ENCODE measurements at places on chromosomes 6 and 20.

DNA sequence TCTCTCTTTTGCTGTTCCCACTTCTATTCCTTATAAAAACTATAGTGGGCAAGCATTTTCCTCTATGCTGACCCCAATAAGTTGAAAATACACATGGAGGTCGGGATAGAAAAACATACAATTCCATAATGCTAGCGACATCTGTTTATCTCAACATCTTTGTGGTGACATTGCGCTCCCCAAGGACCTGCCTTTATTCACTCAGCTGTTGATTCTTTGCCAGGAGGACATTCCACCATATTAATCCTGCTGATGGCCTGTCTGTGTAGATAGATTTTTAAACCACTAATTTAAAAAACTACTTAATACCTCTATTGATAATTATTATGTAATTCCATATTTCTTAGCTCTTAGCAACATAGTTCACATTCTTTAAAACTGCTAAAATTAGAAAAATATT, 555.3 kb upstream of the MAP3K7 start:
- DNase-seq, result no peak

GRCh38 chr6:21270636-21271201, 322.8 kb upstream of the SOX4 start:
- no peak for DNase-seq

GRCh38 chr6:151310852-151311767, 71.3 kb downstream of the AKAP12 start:
- DNase-seq, result no peak

GRCh38 chr20:17870086-17870740, 98.4 kb downstream of the SNX5 start:
- no peak for DNase-seq
